NCI-H1048 (cell line): ENCODE measurements at places on chromosomes 1 and 21.

- DNase-seq, result no peak
Observed at GRCh38 chr1:247298701-247299100, 33.0 kb downstream of the ZNF496 start.

DNA sequence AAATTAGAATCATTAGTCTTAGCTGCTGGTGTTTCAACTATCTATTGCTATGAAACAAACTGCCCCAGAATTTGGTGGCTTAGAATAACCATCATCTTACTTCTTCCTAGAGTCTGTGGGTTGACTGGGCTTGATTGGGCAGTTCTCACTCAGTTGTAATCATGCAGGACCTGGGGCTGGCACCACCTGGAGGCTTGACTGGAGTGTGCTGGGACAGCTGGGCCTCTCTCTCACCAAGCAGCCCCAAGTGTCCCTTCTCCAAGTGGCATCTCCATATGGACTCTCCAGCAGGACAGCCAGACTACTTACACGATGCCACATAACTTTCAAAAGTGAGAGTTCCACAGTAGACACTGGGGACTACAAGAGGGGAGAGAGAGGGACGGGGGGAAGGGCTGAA lies 140.3 kb upstream of the ATP1B1 start:
- DNase-seq, result no peak

DNA sequence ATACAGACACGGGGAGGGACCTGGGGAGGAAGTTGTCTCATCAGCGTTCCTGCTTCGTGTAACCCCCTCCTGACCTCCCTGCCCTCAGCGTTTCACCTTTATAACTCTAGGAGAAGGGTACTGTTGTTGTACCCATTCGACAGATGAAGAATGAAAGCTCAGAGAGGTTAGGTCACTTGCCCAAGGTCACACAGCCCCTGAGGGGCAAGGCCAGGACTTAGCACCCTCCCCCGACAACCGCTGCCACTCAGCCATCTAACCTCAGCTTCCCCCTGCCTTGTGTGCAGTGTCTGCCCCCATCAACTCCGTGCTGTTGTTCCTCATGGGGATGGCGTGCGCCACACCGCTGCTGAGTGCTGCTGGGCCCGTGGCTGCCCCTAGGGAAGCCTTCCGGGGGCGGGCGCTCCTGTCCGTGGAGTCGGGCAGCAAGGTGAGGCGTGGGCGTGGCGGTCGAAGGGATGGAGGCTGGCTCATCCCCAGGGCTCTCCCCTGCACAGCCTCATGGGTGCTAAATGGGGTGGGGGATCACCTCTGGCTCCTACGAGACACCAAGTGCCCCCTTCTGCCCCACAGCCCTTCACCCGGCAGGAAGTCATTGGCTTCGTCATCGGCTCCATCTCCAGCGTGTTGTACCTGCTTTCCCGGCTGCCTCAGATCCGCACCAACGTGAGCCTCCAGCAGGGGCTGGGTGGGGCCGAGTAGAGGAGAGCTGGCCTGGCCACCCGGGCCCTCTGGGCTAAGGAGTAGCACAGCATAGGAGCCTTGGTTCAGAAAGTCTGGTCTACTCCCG lies 14.0 kb downstream of the SLC66A1 start:
- DNase-seq, result no peak

GRCh38 chr1:173355281-173356031 lies 121.7 kb upstream of the PRDX6 start:
- DNase-seq, result no peak

- DNase-seq, result no peak
Observed at GRCh38 chr1:222043444-222044292, 301.8 kb upstream of the DUSP10 start.

DNA sequence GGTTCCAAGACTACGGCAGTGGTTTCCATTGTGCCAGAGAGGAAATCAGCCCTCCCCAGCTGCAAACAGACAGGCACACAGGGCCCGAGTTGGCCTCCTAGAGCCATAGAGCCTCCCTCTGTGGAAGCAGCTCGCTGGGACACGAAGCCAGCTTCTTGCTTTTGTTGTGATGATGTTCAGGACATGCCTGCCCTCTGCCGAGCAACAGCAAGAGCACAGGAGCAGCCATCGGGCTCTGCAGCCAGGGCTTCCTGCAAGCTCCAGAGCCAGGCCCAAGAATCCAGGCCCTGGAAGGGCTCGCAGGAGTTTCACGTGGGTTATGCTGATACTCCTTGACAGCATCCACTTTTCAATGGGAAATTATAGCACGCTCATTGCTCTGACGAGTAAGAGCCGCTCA lies 18.5 kb downstream of the NPHP4 start:
- DNase-seq, result no peak

DNA sequence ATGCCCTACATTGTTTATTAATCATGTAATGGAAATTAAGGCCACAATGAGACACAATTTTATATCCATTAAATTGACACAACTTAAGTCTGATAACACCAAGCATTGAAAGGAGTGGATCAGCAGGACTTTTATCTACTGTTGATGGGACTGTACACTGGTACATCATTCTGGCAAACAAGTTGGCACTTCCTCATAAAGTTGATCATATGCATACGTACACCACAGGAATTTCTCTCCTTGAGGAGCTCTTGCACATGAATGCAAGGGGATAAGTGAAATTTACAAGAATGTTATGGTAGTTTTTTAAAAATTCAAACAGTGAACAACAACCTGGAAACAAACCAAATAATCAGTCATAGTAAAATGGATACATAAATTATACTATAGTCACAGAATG lies 20.1 kb downstream of the RAVER2 start:
- no peak for DNase-seq
